Fibroblast of the aortic adventitia (primary cell): ENCODE measurements at places on chromosomes 16 and 17. TPM values are rescaled to one million over a fixed set of nuclear protein-coding genes. Genes with fewer than 3 reads are reported as not detected.

The GPATCH8 gene
- 23.3 and 29.4 TPM in 2 replicates for total RNA-seq

The WIPI1 gene
- total RNA-seq = 78.1 and 84.9 TPM in 2 replicates

The CMTM2 gene
- not detected in 2 replicates for total RNA-seq

The EMC6 gene
- total RNA-seq = 17.9 TPM in 1 of 2 replicates, not detected in the other

The SLC22A31 gene
- not detected in 2 replicates for total RNA-seq

The ADGRG1 gene
- 1.6 and 9.8 TPM in 2 replicates for total RNA-seq

The SBK1 gene
- under 0.01 TPM in 1 of 2 replicates, not detected in the other for total RNA-seq

The MYL4 gene
- total RNA-seq = not detected in 2 replicates

The SEPTIN1 gene
- 0.09 TPM in 1 of 2 replicates, not detected in the other for total RNA-seq

The GINS2 gene
- total RNA-seq = 0.08 and 19.1 TPM in 2 replicates

The OTOP2 gene
- not detected in 2 replicates for total RNA-seq

The KRTAP9-2 gene
- total RNA-seq = not detected in 2 replicates

The RPGRIP1L gene
- 11.1 and 19.5 TPM in 2 replicates for total RNA-seq

The SPIRE2 gene
- 2.5 and 7.1 TPM in 2 replicates for total RNA-seq

The CLEC18A gene
- 0.27 TPM in 1 of 2 replicates, not detected in the other for total RNA-seq

The SRSF1 gene
- total RNA-seq = 330 and 375 TPM in 2 replicates

The IRX3 gene
- total RNA-seq = 0.09 and 1.8 TPM in 2 replicates

The E4F1 gene
- total RNA-seq = 18.7 and 41.7 TPM in 2 replicates

The ICAM2 gene
- total RNA-seq = 2.6 and 3.0 TPM in 2 replicates

The ZPBP2 gene
- not detected in 2 replicates for total RNA-seq

The TLCD3B gene
- total RNA-seq = 0.18 TPM in 1 of 2 replicates, not detected in the other

The PERCC1 gene
- not detected in 2 replicates for total RNA-seq

The MT4 gene
- total RNA-seq = not detected in 2 replicates

The RAB11FIP4 gene
- 0.09 and 0.74 TPM in 2 replicates for total RNA-seq

The STRADA gene
- 36.4 and 39.5 TPM in 2 replicates for total RNA-seq
